ENCODE measurements at places on chromosomes 4 and X. TPM values are rescaled to one million over a fixed set of nuclear protein-coding genes. Genes with fewer than 3 reads are reported as not detected.

The FGF13 gene
- 3.5 TPM for polyA plus RNA-seq

The CWH43 gene
- polyA plus RNA-seq: 0.65 TPM

The DCAF4L1 gene
- 0.30 TPM for polyA plus RNA-seq

The CT47B1 gene
- polyA plus RNA-seq: not detected

The ATP8A1 gene
- polyA plus RNA-seq: 37.6 TPM

The DMD gene
- polyA plus RNA-seq: 3.9 TPM

The SLC34A2 gene
- 727 TPM for polyA plus RNA-seq
